Thymus (tissue), 14 donors: ENCODE measurements at places on chromosomes 4 and X. TPM values are rescaled to one million over a fixed set of nuclear protein-coding genes. Genes with fewer than 3 reads are reported as not detected.
A peak's percentile ranks its signal among the peaks of the same experiment; 100 is the strongest.

DNA sequence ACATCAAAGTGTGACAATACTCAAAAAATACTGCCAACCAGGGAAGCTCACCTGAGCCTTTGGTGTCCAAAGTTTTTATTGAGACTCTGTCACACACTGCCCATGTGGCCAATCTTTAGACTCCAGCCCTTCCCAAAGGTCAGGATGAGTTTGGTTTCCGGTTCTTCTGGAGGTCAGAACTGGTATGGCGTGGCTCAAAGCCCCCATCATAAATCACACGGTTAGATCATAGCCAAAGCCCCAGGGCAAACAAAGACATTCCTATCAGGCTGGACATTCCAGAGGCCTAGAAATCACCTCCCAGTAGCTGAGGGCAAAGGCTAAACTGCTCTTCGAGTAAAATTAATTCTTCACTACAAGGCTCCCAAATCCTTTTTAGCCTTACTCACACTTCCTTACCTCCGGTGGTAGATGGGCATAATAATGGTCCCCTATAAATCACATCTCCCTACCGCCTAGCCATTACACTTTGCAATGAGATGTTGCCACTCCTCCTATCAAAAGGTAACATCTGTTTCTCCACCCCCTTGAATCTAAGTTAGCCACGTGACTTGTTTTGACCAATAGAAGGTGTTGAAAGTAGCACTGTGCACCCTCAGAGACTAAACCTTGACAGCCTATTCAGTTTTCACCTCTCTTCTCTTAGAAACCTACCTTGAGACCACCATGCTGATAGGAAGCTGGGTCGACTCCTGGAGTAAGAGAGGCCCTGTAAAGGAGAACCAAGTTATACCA, 137.8 kb upstream of the DUSP21 start:
- H3K36me3 ChIP-seq, result no peaks in the 10 kb centered on the region
- no peak for DNase-seq
- no peak overlapping the region for H3K27ac ChIP-seq
- H3K27me3 ChIP-seq, result no peaks in the 10 kb centered on the region
- no peaks in the 10 kb centered on the region for H3K4me1 ChIP-seq
- no peak overlapping the region for H3K4me3 ChIP-seq

The GUCY1A1 gene
- 16.6 TPM for total RNA-seq

DNA sequence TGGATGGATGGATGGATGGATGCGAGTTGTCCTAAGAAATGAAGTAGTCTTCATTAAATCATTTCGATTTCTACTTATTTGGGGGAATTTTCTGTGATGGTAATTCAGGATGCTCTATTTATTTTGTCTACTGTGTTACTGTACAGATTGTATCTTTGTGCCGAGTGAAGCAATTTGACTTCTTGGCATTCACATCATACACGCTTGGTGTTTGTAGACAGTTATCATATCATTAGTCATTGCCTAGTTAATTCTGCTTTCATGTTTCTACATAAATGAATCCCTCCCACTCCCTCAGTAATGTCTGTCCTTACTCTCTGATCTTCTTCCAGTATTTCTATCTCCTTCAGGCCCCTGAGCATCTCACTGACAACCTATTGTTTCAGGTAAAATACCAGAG, 64.0 kb downstream of the RASGEF1B start:
- H3K36me3 ChIP-seq, result no peaks in the 10 kb centered on the region
- H3K4me3 ChIP-seq, result no peak overlapping the region
- H3K27me3 ChIP-seq, result no peaks in the 10 kb centered on the region
- H3K4me1 ChIP-seq, result no peaks in the 10 kb centered on the region
- no peak overlapping the region for H3K27ac ChIP-seq

- no peak overlapping the region for H3K4me3 ChIP-seq
- no peak for DNase-seq
- no peaks in the 10 kb centered on the region for H3K36me3 ChIP-seq
- H3K4me1 ChIP-seq, result no peaks in the 10 kb centered on the region
- no peak overlapping the region for H3K27ac ChIP-seq
- no peaks in the 10 kb centered on the region for H3K27me3 ChIP-seq
These were observed 38.1 kb upstream of the MSMO1 start for GRCh38 chr4:165289423-165289785.

The TRIM2 gene
- total RNA-seq, result 5.0 TPM

DNA sequence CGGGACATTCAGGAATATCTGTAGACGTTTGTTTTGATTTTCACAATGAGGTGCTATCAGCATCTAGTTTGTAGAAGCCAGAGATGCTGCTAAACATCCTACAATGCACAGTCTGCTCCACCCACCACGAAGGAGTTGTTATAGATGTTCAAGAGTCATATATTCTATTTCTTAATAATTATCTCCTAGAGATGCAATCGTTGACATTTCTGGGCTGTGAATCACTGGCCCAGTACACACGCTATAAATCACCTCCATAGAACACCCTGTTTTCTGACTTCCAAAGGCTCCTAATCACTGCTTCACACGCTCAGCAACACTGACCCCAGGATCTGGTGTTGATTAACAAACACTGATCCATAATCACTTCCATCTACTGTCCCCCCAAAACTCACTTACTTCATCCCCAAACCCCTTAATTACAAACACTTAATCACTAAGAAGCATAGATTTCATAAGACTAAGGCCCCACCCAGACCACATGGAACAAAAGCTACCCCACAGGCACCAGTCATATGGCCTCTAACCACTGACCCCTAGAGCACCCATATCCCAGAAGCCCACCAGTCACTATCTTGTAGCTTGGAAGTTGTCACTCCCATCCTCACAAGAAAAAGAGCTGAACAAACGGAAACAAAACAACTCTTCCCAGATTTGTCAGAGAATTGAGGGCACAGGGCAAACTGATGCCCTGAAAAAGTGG, 31.7 kb upstream of the ZNF41 start:
- no peak overlapping the region for H3K4me3 ChIP-seq
- H3K36me3 ChIP-seq, result no peaks in the 10 kb centered on the region
- H3K27ac ChIP-seq, result no peak overlapping the region
- H3K27me3 ChIP-seq, result no peaks in the 10 kb centered on the region

The CFAP299 gene
- total RNA-seq, result 1.0 TPM

DNA sequence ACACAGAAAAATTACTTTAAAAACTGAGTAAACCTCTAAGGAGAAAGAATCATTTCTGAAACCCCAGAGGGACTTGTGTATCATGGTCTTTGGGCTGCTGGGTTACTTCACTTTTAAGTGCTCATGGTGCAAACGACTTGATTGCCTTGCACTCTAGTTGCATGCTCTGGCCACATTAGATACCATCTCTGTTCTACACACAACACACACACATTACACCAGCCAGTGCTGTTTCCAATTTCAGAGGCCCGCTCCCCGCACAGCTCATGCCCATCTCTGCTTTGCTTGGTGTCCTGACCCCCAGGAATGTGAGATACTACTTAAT, 2.1 kb downstream of the PPP3CA start:
- H3K4me1 ChIP-seq, result peaks cover 14% of the 10 kb centered on the region
- peak; percentile 8 for DNase-seq
- no peak overlapping the region for H3K27ac ChIP-seq
- no peaks in the 10 kb centered on the region for H3K36me3 ChIP-seq
- peak overlapping the region; percentile 61 for H3K4me3 ChIP-seq
- H3K27me3 ChIP-seq, result peaks cover 9% of the 10 kb centered on the region

GRCh38 chr4:139919004-139919403, 235.0 kb downstream of the MAML3 start:
- no peak for DNase-seq
- H3K4me1 ChIP-seq, result peaks cover 10% of the 10 kb centered on the region
- no peaks in the 10 kb centered on the region for H3K36me3 ChIP-seq
- no peak overlapping the region for H3K27ac ChIP-seq
- H3K27me3 ChIP-seq, result no peaks in the 10 kb centered on the region

The CAPN6 gene
- total RNA-seq, result 5.1 TPM

The XAGE1B gene
- total RNA-seq, result not detected

GRCh38 chr4:111923786-111924185, 221.5 kb upstream of the FAM241A start:
- no peak for DNase-seq
- H3K4me3 ChIP-seq, result no peak overlapping the region
- no peaks in the 10 kb centered on the region for H3K27me3 ChIP-seq
- H3K4me1 ChIP-seq, result no peaks in the 10 kb centered on the region
- H3K27ac ChIP-seq, result no peak overlapping the region
- no peaks in the 10 kb centered on the region for H3K36me3 ChIP-seq

DNA sequence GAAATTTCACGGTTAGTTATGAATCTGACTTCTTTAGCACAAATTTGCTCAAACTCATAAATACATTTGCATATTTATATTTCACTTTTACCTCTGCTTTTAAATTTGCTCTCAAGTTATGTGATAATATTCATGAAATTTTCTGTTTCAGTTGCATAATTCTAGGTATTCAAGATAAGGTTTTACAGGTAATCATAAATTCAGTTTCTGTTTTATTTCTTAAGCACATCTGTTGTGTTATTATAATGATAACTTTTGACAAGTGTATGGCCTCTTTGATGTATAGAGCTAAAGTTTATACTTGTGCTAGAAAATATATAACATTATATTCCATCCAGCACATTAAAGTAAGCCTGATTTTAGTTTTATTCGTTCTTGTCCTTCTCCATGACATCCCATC, 308.1 kb downstream of the SLC7A11 start:
- no peak for DNase-seq
- no peaks in the 10 kb centered on the region for H3K27me3 ChIP-seq
- H3K27ac ChIP-seq, result no peak overlapping the region
- H3K36me3 ChIP-seq, result no peaks in the 10 kb centered on the region

DNA sequence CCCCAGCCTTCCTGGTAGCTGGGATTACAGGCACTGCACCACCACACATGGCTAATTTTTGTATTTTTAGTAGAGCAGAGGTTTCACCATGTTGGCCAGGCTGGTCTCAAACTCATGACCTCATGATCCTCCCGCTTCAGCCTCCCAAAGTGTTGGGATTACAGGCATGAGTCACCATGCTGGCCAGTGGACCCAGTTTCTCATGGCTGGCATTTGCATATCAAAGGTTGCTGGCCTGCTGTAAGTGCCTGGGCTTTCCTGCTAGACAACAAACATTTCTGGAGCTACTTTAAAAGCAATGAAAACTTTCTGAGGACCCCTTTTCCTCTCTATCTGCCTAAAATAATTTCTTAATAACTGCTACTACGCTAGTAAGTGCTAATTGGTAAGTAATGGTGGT, 228.2 kb downstream of the PCDH10 start:
- DNase-seq, result no peak
- no peaks in the 10 kb centered on the region for H3K4me1 ChIP-seq
- H3K4me3 ChIP-seq, result no peak overlapping the region
- H3K36me3 ChIP-seq, result no peaks in the 10 kb centered on the region
- H3K27me3 ChIP-seq, result no peaks in the 10 kb centered on the region

DNA sequence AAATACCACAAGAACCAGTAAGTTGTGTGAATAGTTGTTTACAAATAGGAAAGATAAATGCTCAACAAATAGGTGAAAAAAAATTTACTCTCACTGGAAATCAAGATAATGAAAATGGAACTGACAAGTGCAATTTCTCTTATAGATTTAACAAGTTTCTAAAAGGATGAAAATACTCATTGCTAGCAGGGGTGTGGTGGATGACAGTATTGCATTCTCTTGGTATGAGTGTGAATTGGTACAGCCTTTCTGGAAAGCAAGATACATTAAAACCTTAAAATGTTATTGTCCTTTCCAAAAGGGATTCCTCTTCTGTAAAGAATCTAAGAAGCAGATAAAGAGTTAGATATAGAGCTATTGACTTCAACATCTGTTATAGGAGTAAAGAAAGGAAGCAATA, 240.0 kb upstream of the RPS6KA3 start:
- H3K4me1 ChIP-seq, result no peaks in the 10 kb centered on the region
- H3K4me3 ChIP-seq, result no peak overlapping the region
- no peaks in the 10 kb centered on the region for H3K36me3 ChIP-seq
- H3K27me3 ChIP-seq, result no peaks in the 10 kb centered on the region

DNA sequence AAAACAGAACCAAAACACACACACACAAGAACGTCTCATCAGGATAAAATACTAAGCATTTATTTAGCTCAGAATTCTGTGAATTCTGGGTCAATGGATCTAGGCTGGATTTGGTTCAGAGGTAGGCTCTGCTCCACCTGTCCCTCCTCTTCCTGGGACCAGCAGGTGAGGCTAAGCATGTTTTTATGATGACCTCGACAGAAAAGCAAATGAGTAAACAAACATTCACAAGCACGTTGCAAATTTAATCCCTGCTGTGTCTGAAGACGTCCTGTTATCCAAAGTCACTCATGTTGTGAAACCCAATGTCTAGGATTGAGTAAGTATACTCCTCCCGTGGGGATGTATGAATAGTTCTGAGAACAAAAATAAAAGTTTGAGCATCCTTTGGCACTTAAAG, 371.4 kb upstream of the TECRL start:
- H3K4me3 ChIP-seq, result no peak overlapping the region
- H3K36me3 ChIP-seq, result no peaks in the 10 kb centered on the region
- no peak overlapping the region for H3K27ac ChIP-seq
- no peaks in the 10 kb centered on the region for H3K27me3 ChIP-seq

The ZNF630 gene
- 1.3 TPM for total RNA-seq

- no peaks in the 10 kb centered on the region for H3K36me3 ChIP-seq
- H3K4me3 ChIP-seq, result no peak overlapping the region
- H3K27ac ChIP-seq, result no peak overlapping the region
- H3K4me1 ChIP-seq, result no peaks in the 10 kb centered on the region
These were observed 269.9 kb downstream of the RCHY1 start for GRCh38 chr4:75244325-75244724.

The RAB33A gene
- total RNA-seq, result 9.9 TPM

GRCh38 chr4:155789391-155789790, 30.6 kb downstream of the GUCY1B1 start:
- H3K4me1 ChIP-seq, result no peaks in the 10 kb centered on the region
- H3K36me3 ChIP-seq, result peaks cover 3% of the 10 kb centered on the region
- no peak for DNase-seq
- no peak overlapping the region for H3K27ac ChIP-seq
- H3K4me3 ChIP-seq, result no peak overlapping the region

DNA sequence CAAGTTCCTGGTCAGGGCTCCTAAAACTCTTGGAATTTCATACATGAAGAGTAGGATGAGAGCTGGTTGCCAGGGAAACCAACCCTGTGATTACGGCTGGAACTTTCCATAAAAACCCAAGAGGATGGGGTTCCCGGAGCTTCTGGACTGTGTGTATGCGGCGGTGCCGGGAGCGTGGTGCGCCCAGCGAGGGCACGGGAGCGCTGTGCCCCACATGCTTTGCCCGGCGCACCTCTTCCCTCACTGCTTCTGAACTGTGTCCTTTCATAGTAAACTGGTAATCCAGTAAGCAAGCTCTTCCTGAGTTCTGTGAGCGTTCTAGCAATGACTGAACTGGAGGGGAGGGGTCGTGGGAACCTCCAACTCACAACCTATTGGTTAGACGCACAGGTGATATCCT, 152.6 kb downstream of the AFAP1 start:
- no peak overlapping the region for H3K27ac ChIP-seq
- no peaks in the 10 kb centered on the region for H3K36me3 ChIP-seq
- H3K4me3 ChIP-seq, result no peak overlapping the region
